ENCODE measurements at places on chromosomes 12 and 14.
A peak's percentile ranks its signal among the peaks of the same experiment; 100 is the strongest.

DNA sequence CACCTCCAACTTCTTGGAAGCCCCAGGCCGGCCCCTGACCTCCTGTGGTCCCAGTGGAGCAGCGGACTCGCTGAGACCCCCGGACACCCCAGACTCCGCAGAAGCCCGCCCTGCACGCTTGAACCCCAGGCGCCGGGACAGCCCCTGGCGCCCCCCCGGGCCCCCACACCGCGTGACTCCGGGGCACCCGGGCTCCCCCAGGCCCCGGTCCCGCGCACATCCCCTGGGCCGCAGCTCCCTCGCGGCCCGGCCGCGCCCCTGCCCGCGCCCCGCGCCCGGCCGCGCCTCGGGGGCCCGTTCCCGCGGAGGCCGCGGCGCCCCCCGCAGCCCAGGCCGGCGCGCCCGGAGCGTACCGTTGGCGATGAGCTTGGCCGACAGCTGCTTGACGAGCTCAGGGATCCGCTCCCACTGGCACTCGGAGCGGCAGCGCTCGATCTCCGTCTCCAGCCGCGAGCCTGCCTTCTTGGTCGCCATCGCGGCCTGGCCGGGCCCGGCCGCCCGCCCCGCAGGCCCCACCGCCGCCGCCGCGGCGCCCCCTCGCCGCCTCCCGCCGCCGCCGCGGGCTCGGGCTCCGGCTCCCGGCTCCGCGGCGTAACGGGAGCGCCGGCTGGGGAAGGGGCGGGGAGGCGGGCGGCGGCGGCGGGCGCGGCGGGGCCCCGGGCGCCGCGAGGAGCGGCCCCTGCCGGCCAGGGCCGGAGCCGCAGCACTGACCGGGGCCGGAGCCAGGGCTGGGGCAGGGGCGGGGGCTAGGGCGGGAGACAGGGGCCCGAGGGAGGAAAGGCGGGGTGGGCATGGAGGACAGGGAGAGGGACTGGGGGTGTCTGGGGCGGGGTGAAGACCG lies at the start of gene TTC7B:
Gene TTC7B (minus strand): TSS at position 609 of the 841 bp plus-strand sequence. CDS start 135 bp downstream, at position 474.
- peak; percentile 75 for DNase-seq

DNA sequence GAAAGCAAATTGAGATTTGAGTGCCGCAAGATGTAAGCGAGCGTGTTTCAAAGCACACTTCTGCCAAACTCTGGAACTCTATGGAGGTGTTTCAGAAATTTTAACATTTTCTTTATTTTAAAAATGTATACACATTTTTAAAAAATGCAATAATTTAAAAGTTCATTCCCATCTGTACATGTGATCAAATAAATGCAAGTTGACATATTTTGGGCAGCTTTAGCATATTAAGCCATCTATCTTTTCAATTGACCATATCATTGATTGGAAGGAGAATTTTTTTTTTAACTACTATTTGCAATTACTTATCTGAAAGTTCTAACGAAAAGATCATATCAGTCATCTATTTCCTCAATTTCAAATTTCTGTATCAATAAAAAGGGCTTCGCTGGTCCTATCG lies 101.3 kb downstream of the PPM1H start:
- no peak for DNase-seq

DNA sequence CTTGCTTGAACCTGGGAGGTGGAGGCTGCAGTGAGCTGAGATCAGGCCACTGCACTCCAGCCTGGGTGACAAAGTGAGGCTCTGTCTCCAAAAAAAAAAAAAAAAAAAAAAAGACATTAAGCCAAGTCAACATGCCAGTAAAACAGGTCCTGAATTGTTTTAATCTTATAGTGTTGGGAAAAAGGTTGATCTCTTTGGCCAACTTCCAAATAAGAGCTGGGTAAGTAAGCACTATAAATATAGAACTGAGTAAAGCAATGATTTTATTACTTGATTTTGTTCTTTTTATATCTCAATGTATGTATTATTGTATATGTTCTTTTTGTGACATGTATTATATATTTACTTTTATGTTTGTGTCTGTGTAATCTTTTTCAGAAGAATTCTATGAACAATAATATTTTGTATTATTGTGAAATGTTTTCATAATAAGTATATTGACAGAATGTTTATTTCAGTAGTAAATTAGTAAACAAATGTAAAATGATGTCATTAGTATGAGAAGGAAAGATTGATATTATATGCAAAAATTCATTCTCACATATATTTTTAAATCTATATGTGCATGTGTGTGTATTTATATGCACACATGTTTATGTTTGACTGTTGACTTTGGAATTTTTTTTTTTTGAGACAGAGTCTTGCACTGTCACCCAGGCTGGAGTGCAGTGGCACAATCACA lies 9.6 kb upstream of the AKAP6 start:
- no peak for DNase-seq

DNA sequence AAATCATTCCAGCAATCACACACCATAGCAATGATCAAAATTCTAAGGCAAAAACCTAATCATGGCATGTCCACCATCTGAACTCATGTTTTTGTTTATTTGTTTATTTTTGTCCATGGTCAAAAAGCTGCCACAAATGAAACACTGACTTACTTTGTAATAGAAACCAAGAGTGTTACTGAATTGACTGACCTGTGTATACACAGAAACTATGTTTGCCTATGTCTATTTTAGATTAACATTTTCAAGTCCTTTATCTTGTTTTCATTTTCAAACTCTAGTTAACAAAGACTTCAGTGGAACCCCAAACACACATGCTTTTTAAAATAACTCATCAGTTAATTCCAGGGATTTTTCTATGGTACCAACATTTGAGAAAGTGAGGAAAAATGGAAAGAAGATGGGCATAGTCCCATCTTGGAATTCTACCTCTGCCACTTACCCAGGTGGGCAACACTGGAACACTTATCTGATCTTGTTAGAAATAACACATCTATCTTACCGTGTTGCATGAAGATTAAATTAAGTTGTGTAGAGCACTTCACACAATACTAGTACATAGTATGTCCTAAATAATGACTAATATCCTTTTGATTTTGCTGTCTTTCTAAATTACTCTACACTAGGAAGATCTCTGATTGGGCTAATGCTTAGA lies 6.4 kb downstream of the LUM start:
- no peak for DNase-seq

DNA sequence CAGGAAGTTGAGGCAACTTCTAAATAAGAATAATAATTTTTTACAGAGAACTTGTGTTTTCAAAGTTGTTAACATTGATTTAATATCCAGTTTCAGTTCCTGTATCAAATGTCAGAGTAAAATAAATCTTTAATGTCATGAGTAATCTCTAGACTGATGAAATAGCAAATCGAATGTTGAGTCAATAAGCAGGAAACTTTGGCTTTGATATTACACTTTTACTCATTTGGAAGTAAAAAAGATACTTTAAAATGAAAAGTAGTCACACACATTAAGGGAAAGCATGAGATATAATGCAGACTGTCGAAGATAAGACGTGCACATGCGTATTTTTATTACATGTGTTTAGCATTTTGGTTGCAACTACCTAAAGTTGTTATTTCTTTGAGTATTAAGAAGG lies 78.2 kb upstream of the PTGDR start:
- peak; percentile 8 for DNase-seq

DNA sequence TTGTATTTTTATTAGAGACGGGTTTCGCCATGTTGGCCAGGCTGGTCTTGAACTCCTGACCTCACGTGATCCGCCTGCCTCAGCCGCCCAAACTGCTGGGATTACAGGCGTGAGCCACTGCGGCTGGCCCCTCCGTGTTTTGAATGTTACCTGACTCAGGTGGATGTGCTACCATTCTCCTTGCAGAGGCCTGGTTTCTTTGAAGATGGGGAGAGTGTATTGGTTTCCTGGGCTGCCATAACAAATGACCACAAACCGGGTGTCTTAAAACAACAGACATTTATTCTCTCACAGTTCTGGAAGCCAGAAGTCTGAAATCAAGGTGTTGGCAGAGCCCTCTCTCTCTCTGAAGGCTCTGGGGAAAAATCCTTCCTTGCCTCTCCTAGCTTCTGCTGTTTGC lies 98.0 kb downstream of the IRF2BPL start:
- no peak for DNase-seq

GRCh38 chr14:99538275-99538674 lies 57.1 kb downstream of the CCNK start:
- no peak for DNase-seq

- DNase-seq, result no peak
Observed at GRCh38 chr12:52395761-52396434, 10.2 kb downstream of the KRT82 start.

GRCh38 chr14:70919774-70920173 lies 12.5 kb downstream of the PCNX1 start:
- peak; percentile 56 for DNase-seq

DNA sequence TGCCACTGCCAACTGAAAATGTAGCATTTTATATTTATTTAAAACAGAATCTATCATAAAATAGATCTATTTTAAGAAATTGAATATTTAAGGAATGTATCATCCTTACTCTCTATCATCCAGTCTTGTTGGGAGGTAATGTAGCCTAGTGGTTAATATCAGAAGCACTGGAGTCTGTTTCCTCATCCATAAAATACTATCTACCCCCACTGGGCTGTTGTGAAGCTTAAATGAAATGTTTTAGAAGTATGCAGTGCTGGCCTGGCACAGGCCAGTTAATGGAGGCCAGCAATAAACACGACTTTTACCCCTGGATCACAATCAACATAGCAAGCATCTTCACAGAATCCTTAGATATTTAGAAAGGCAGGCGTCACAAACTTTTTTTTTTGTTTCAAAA lies 188.0 kb downstream of the CAND1 start:
- peak; percentile 8 for DNase-seq

DNA sequence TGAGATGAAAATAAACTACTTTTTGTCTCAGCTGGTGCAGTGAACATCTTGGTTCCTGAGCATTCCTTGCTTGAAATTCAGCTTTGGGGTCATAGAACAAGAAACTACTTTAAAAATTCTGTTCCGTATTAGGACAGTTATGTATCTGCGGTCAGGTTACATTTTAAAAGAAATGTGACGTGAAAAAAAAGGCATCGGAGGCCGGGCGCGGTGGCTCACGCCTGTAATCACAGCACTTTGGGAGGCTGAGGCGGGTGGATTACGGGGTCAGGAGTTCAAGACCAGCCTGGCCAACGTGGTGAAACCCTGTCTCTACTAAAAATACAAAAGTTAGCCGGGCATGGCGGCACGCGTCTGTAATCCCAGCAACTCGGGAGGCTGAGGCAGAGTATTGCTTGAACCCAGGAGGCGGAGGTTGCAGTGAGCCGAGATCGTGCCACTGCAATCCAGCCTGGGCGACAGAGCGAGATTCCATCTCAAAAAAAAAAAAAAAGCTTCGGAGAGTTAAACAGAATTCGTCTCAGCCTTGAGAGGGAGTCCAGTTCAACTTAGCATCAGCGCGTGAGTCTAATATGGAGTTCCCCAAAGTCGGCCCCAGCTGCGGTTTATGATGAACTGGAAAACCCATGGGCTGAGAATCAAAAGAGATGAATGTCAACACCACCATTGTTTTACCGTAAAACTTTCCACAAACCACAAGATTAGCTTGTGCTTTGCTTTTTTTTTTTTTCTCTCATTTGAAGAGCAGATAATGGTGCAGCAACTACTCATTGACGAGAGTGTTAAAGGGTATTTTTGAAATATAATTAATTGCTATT lies 2.1 kb upstream of the SLC2A13 start:
- no peak for DNase-seq

DNA sequence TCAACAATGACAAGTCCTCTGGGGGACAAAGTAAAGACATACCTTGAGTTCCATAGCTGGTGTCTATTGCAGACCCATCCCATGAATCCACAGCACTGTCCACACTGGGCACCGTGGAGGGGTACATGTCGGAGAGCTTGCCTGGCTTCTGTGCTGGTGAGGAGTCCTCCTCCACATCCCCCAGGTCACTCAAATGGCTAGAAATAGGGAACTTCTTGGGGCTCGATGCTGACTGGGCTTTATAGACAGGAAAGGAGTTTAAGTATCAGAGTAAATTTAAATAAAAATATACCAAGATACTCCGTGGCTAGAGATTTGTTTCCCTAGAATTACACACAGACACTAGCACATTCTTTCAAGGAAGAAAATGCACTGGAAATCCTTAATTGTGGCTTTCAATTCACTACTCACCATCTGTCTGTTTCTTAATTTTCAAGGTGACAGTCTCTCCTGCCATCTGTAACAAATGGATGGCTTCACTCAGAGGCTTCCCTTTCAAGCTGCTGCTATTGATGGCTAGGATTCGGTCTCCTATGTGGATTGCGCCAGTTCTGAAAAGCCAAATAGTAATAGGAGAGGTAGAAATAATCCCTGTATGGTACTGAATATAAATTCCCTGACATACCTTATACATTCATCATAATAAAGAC lies 90.1 kb downstream of the HELB start:
- DNase-seq, result no peak

GRCh38 chr12:76024102-76024781 lies 7.3 kb downstream of the PHLDA1 start:
- no peak for DNase-seq

DNA sequence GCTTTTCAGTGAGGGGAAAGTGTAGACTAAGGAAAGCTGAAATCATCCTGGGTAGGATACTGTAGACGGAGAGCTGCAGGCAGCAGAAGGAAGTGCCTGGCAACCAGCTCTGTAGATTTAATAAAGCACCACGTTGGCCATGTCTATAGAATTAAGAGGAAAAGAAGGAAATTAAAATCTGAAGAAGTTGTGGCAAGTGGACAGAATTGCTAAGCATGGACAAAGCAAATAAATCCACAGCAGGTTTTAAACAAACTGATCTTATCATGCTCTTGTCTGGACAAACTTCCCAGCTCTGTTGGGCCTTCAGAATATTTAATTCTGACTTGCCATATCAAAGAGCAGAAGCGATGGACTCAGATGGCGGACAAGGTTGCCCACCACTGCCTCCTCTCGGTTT lies 27.2 kb upstream of the EVL start:
- no peak for DNase-seq

DNA sequence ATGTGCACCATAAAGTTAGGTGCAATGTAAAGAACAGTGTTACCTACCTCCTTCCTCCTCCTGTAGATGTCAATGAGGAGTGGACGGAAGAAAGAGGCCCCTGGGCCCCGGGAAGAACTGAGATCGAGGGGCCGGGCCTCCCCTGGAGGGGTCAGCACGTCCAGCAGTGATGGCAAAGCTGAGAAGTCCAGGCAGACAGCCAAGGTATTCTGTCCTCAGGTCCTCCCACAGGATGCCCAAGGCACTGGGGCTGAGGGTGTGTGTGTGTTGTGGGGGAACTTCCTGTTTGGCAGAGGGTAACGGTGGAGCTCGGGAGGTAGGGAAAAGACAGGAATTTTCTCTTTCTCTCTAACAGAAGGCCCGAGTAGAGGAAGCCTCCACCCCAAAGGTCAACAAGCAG lies 6.4 kb downstream of the ATN1 start:
- DNase-seq, result no peak

- DNase-seq, result no peak
Observed at GRCh38 chr12:124964836-124965462, 24.0 kb downstream of the DHX37 start.

DNA sequence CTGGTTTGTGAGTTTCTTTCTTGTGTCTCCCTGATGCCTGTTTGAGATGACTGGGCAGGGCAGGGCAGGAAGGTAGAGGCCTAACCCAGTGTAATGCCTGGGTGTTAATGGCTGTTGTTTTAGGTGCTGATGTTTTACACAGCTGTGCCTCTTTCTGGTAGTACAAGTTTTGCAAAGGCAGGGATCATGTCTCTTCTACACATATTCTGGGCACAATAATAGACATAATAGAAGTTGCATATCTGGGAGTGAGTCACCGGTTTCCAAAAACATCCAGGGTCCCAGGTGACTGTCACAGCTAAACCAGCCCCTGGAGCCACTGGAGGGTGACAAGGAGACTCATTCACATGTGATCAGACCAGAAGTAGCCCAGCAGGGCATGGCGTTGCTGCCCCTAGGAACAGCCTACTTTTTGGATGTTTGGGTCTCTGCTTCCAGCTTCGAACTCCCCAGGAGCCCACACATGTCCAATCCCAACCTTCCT lies 18.1 kb downstream of the TPCN1 start:
- DNase-seq, result no peak

GRCh38 chr12:31322801-31323207 lies 3.1 kb downstream of the SINHCAF start:
- DNase-seq, result no peak

Data from suppressor macrophage treated with lipopolysaccharide for 4 hours (primary cell).